ENCODE measurements at places on chromosomes 2 and 18.

- DNase-seq, result no peak
These were observed 27.9 kb downstream of the REV1 start for GRCh38 chr2:99461828-99462483.

- peak; percentile 67 for DNase-seq
These were observed 312.9 kb downstream of the PRKCE start for GRCh38 chr2:45964223-45964841.

DNA sequence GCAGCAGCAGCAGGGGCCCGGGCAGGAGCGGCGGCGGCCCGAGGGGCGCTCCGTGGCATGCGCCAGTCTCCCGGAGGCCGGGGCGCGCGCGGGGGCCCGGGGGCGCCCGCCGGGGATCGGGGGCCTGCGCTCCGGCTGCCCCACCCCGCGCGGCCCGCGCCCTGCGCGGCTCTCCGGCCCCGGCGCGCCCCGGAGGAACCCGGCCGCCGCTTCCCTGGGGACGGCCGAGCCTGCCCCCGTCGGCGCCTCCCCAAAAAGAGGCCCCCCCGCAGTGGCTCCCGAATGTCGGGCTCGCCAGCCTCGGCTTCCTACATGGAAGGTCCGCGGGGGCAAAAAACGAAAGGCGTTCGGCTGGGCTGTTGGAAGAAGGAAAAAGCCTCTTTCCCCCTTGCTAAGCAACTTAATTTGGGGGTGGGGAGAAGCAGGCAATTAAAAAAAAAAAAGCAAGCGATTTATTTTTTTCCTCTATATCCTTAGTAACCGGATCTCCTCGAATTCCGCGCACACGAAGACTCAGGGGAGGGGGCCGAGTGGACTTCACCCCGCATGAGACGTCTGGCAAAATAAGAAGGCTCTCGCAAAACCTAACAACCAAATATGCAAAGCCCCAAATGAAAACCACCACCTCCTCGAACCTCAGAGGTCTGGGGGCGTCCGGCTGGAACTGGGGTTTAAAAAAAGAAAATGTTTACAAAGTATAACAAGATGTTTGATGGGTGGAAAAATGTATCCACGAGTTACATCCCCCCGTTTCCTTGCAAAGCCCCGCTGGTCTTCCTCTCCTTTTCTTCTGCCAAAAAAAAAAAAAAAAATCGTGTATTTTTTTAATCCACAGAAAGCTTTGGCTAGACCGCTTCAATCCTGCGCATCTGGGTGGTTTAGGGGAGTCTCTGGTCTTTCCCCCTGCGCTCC is at the start of gene SMAD7:
Gene SMAD7, minus strand, starts transcription at position 430 of the 912 bp plus-strand sequence. CDS start 541 bp downstream, outside the sequence.
- DNase-seq, result peak; percentile 68

DNA sequence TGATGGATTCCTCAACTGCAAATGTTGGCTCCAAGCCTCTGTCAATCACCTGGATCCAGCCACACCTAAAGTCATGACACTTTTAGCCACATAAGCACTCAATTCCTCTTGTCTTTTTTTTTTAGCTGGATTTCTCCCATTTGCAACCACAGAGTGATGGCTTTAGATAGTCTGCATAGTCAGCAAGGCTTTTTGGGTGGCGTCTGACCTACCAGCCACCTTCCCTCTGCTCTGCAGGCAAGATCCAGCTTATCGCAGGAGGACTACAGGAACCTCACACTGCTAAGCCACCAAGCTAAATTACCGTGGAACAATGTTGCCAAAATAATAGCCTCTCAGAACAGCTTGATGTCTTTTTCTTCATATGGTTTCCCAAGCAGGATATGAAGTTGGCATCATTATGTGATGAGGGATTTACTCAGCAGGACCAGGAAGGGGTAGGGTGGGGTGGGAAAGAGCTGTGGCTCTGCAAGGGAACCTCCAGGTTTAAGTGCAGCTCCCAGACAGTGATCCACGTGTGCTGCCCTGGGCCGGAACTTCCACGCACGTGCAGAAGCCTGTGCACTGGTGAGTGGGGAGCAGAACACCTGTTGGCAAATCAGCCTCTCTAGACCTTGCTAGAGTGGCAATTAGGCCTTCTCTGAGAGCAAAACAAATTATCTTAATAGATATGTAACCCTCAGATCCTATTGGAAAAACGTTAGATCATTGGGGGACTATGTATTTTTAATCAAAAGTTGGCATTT is 170.6 kb upstream of the NCK2 start:
- DNase-seq, result no peak

GRCh38 chr18:22985250-22985649 is 52.1 kb downstream of the RBBP8 start:
- DNase-seq, result no peak

GRCh38 chr18:67199993-67200617 is 316.4 kb downstream of the DSEL start:
- DNase-seq, result no peak

- DNase-seq, result no peak
These were observed 417.9 kb downstream of the PID1 start for GRCh38 chr2:228853151-228853550.

DNA sequence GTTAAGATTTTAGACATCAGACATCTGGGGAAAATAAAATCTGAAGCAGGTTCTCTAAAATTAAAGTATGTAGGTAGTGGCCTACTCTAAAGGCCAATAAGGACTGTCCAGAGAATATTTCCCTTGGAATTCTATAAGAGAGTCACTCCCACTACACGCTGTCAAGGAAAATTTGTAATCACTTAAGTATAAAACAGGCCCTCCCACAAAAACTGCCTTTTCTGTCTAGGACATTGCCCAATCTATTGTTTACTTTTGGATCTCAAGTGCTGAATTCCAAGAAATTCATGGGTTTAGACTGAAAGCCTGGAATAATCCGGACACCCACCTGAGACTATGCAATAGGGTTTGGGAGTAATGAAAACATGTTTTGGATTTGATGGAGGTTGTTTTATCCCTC is 1.7 kb upstream of the SRBD1 start:
- DNase-seq, result no peak

DNA sequence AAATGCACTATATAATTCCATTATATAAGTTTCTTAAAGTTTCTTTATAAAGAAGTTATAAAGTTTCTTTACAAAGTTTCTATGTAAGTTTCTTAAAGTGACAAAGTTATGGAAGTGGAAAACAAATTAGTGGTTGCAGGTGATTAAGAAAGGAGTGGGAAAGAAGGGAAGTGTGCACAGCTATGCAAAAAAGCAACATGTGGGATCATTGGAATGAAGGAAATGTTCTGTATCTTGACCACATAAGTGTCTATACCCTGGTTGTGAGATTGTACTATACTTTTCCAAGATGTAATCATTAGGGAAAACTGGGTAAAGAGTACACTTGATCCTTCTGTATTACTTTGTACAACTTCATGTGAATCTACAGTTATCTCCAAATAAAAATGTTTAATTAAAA is 1541.1 kb downstream of the LRP1B start:
- no peak for DNase-seq

DNA sequence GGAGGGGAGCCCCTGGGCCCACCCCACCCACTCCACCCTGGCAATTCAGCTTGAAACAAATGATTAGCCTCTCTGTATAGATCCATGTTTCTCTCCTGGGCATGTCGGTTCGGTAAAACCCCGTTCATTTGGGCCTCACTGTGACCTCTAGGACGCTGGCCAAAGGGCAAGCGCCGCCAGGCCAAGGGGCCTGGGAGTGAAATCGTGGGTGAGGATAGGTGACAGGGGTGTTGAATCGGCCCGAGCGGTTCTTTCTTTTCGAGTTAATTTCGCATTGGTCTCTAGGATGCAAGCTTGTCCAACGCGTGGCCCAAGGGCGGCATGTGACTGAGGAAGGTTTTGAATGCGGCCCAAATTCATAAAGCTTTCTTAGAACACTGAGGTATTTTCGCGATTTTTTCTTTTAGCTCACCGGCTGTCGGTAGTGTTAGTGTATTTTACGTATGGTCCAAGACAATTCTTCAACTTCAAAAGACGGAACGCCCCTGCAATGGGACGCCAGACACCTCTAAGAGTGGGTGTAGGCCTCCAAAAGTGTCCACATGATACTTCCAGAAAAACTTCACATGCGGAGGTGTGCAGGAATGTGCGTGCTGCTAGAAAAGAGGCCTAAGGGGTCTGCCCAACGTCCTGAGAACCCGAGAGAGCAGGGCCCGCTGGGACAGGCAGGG is 9.8 kb upstream of the ARID5A start:
- DNase-seq, result no peak

DNA sequence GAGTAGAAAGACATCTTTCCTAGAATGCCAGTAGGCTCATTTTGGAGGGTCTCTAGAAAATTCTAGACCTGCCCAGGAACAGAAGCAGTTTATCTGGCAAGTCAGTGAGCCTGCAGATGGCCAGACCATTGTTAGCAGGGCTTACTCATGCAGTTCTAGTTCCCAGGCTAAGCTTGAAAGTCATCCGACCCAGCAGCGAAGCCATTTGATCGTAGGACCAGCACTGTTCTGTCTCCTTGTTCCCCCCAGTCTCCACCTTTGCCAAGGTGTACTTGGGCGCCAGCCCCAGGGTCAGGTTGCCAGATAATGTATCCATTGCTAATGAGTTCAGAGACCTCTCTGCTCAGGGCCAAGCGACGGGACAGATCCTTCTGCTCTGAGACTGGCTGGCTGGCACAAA is 70.1 kb downstream of the EPAS1 start:
- no peak for DNase-seq

GRCh38 chr2:213806125-213806726 is 522.0 kb downstream of the SPAG16 start:
- DNase-seq, result no peak

GRCh38 chr18:6835345-6835744 is 105.8 kb downstream of the ARHGAP28 start:
- no peak for DNase-seq

GRCh38 chr18:995629-996028 is 91.0 kb downstream of the ADCYAP1 start:
- no peak for DNase-seq

DNA sequence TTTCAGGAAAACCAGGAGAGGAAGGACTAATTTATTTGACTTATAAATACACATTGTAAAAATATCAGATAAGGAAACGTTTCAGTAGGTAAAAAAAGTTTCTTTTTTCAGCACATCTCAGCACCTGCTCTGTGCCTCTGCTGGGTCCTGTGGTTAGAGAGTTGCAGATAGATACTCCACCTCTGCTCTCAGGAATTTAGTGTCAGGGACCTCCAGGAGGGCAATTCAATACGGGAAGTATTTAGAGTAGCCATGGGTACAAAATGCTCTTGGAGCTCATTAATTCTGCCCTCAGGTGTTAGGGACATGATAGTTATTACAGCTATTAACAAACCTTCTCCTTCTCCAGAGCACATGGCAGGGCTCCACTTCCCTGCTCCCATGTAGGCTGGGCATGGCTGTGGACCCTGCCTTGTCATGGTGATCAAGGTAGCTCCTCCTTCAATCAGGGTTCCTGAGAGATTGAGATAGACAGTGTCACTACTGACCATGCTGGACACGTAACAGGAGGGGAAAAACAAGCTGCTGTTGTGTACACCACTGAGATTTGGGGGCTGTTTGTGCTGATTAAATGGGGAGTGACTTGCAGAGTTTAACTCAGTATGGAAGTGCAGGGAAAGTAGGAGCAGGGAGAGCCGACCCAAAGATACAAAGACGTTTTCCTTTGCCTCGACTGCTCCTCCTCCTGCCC is 185.6 kb upstream of the COPS8 start:
- no peak for DNase-seq

DNA sequence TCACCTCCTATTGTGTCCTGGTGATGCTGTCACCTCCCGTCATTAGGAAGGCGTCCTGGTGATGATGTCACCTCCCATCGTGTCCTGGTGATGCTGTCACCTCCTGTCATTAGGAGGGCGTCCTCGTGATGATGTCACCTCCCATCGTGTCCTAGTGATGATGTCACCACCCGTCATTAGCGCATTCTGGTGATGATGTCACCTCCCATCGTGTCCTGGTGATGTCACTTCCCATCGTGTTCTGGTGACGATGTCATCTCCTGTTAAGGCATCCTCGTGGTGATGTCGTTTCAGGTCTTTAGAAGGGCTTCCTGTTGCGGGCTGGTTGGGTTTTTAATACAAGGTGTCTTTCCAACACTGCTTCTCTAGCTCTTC is 40.7 kb downstream of the CTDP1 start:
- no peak for DNase-seq

DNA sequence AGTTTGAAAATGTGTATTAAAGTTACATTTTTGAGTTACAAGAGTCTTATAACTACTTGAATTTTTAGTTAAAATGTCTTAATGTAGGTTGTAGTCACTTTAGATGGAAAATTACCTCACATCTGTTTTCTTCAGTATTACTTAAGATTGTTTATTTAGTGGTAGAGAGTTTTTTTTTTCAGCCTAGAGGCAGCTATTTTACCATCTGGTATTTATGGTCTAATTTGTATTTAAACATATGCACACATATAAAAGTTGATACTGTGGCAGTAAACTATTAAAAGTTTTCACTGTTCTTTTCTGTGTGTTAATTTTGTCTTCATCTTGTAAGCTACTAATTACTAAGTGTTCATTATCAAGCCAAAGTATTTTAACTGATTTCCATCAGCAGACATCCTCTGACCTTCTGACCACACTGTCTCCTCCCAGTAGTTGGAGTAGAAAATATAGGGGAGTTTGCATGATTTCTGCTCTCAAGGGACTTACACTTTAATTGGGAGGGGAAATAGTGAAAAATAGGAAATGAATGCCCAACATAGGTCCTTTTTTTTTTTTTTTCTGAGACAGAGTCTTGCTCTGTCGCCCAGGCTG is 4.3 kb downstream of the PMAIP1 start:
- DNase-seq, result no peak

DNA sequence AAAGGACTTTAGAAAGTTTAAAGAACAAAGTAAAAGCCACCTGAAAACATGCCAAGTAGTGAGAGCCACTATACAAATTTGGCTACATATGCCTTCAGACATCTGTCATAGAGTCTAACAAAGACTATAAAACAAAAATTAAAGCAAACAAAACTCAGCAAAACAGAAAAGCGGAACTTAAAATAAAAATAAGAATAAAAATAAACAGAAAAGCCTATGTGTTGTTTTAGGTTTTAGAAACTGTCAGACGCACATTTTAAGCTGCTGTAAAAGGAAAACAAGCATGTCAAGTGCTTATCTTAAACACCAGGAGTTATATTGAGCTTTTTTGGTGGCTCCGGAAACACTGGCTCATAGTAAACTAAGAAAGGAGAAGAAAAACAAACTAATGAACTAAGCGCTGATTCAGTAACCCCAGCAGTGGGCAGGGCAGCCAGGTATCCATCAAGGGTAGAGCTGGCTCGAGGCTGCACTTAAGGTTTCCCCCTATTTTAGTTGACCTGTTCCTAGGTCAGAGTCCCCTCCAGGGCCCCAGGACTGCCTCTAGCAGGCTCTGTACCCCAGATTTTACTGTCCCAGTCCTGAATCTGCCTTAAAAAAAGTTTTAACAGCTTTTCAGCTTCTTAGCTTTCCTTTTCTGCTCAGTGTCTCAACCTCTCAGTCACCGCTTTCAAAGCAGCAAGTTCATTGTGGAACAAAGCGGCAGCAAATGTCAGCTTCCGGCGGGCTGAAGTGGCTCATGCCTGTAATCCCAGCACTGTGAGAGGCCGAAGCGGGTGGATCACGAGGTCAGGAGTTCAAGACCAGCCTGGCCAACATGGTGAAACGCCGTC is 15.4 kb upstream of the RMC1 start:
- no peak for DNase-seq
